ENCODE measurements at places on chromosomes 5 and 9. TPM values are rescaled to one million over a fixed set of nuclear protein-coding genes. Genes with fewer than 3 reads are reported as not detected.

DNA sequence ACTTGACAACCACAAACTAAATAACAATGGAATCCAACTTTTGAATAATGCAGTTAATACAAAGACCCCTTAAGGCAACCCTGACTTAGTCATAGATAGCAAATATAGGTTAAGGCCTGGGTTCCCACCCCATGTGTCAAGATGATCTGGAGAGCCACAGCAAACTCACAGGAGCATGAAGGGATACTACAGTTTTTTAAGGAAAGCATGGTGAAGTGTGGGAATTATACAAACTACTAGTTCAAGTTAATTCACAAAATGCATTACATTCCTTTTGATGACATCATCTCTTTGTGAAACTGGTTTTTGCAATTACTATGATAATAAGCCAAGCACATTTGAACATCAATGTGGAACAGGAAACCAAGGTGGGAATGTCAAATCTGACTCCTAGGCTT, 50.6 kb downstream of the LHFPL2 start:
- DNase-seq = no peak
- H3K4me1 ChIP-seq = peaks cover 29% of the 10 kb centered on the region
- H3K4me3 ChIP-seq = no peak overlapping the region

DNA sequence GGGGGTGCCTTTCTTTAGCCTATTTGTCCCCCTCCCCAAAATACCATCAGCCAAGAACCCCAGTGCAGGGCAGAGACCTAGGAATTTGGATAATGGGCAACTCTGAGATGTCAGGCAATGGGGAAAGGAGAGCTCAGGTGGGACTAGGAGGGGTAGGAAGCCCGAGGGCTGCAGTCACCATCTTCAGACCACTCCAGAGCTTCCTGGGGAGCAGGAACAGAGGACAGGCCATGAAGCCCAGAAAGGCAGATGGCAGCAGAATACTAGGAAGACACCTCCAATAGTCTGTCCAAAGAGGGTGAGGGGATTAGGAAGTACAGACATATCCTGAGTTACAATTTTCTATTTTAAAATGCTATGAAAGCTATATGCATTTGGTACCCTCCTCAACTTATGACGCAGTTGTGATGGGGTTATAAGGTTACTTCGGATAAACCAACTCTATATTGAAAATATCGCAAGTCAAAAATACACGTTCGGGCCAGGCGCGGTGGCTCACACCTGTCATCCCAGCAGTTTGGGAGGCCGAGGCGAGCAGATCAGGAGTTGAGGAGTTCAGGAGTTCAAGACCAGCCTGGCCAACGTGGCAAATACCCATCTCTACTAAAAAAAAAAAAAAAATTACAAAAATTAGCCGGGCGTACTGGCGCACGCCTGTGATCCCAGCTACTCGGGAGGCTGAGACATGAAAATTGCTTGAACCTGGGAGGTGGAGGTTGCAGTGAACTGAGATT, 34.6 kb upstream of the IL17B start:
- no peak for DNase-seq
- H3K36me3 ChIP-seq = no peaks in the 10 kb centered on the region
- no peaks in the 10 kb centered on the region for H3K27me3 ChIP-seq
- H3K4me3 ChIP-seq = no peak overlapping the region

GRCh38 chr5:92580814-92581213, 1000.2 kb downstream of the NR2F1-AS1 start:
- H3K27me3 ChIP-seq = no peaks in the 10 kb centered on the region
- no peak for DNase-seq

Gene FAM153A
- not detected for total RNA-seq

Gene FAM151B
- not detected for total RNA-seq

DNA sequence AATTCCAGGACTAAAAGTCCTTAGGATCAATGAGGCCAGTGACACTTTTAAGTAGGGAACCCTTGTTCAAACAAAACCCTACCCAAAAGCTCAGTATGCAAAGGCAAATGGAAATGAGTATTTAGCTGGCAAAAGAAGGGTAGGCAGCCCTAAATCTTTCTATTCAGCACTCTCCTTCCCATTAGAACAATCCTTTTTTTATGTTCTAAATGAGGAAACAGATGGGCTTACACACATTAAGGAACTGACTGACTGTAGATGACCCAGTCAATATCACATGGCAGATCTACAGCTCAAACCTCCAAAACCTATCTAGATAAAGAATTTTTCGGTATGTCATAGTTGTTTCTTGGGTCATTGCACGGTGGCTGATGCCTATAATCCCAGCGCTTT, 7.2 kb downstream of the CSNK1A1 start:
- peaks cover 17% of the 10 kb centered on the region for H3K36me3 ChIP-seq
- no peaks in the 10 kb centered on the region for H3K27me3 ChIP-seq
- H3K4me3 ChIP-seq = no peak overlapping the region
- DNase-seq = no peak
- H3K27ac ChIP-seq = no peak overlapping the region

GRCh38 chr5:1448511-1449011, 3.3 kb upstream of the SLC6A3 start:
- no peak overlapping the region for H3K27ac ChIP-seq
- H3K27me3 ChIP-seq = peaks cover 46% of the 10 kb centered on the region
- H3K4me1 ChIP-seq = no peaks in the 10 kb centered on the region
- DNase-seq = no peak
- H3K36me3 ChIP-seq = no peaks in the 10 kb centered on the region

- no peaks in the 10 kb centered on the region for H3K27me3 ChIP-seq
- no peak for DNase-seq
- no peaks in the 10 kb centered on the region for H3K36me3 ChIP-seq
- H3K4me1 ChIP-seq = no peaks in the 10 kb centered on the region
Observed at GRCh38 chr5:89346573-89346972, 463.6 kb upstream of the MEF2C start.

DNA sequence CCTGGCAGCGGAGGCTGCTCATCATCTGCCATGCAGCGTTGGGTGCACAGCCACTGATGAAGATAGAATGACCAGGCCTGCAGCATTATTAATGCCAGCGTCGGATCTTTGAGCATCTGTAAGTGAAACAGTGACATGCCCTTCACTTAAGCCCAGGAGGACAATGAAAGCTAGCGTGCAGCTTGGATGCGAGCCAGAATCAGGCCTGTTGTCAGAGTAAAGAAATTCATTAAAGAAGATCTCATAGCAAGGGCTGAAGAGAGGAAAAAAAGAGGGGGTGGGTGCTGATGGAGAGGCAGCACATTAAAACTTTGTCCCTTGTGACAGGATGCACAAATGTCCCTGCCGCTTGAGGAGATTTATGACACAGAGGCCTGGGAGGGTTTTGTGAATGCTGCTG, 186.1 kb upstream of the MAST4 start:
- H3K27ac ChIP-seq = no peak overlapping the region
- no peaks in the 10 kb centered on the region for H3K4me1 ChIP-seq
- H3K4me3 ChIP-seq = no peak overlapping the region
- no peak for DNase-seq
- no peaks in the 10 kb centered on the region for H3K27me3 ChIP-seq

Gene ACSL6
- 3.6 TPM for total RNA-seq

GRCh38 chr5:44869928-44870327, 61.2 kb downstream of the MRPS30 start:
- no peaks in the 10 kb centered on the region for H3K36me3 ChIP-seq
- no peaks in the 10 kb centered on the region for H3K27me3 ChIP-seq
- H3K4me3 ChIP-seq = no peak overlapping the region
- no peaks in the 10 kb centered on the region for H3K4me1 ChIP-seq
- H3K27ac ChIP-seq = no peak overlapping the region
- DNase-seq = no peak

- H3K4me3 ChIP-seq = no peak overlapping the region
- no peaks in the 10 kb centered on the region for H3K27me3 ChIP-seq
- H3K4me1 ChIP-seq = no peaks in the 10 kb centered on the region
- H3K36me3 ChIP-seq = no peaks in the 10 kb centered on the region
- DNase-seq = no peak
- no peak overlapping the region for H3K27ac ChIP-seq
Observed at GRCh38 chr9:124182741-124183140, 75.0 kb upstream of the NEK6 start.

DNA sequence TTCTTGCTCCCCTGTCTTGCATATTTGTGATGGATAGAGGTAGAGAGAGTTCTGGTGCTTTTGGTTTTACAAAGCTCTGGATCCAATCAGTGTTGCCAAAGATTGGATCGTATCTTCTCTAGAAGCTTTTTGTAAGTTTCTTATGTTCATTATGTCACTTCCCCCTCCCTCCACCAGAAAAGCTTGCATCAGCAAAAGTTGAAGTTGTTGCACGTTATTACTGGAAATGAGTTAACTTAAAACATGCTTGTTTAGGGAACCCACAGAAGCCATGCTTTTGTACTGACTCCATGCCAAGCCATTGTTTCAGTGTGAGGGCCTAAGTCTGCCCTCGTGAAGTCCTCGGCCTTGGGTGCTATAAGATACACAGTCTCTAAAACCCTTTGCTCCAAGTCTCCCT, 186.5 kb downstream of the ERCC6L2 start:
- H3K4me1 ChIP-seq = peaks cover 6% of the 10 kb centered on the region
- no peak overlapping the region for H3K4me3 ChIP-seq
- no peaks in the 10 kb centered on the region for H3K27me3 ChIP-seq

Gene IARS1
- total RNA-seq = 279 TPM

Gene ROPN1L
- not detected for total RNA-seq

Gene CEP120
- total RNA-seq = 13.9 TPM

- DNase-seq = no peak
- no peak overlapping the region for H3K4me3 ChIP-seq
- H3K27me3 ChIP-seq = no peaks in the 10 kb centered on the region
- peaks cover 10% of the 10 kb centered on the region for H3K4me1 ChIP-seq
- H3K27ac ChIP-seq = no peak overlapping the region
- no peaks in the 10 kb centered on the region for H3K36me3 ChIP-seq
Observed at GRCh38 chr5:122400341-122400740, 88.3 kb downstream of the SNCAIP start.

GRCh38 chr5:110115503-110115902, 425.8 kb downstream of the MAN2A1 start:
- no peaks in the 10 kb centered on the region for H3K27me3 ChIP-seq
- DNase-seq = no peak
- H3K4me1 ChIP-seq = no peaks in the 10 kb centered on the region
- no peak overlapping the region for H3K4me3 ChIP-seq

- no peaks in the 10 kb centered on the region for H3K4me1 ChIP-seq
- DNase-seq = no peak
- H3K36me3 ChIP-seq = no peaks in the 10 kb centered on the region
- H3K27me3 ChIP-seq = no peaks in the 10 kb centered on the region
- no peak overlapping the region for H3K27ac ChIP-seq
Observed at GRCh38 chr9:94785215-94786169, 59.0 kb downstream of the AOPEP start.

Gene INIP
- 26.7 TPM for total RNA-seq

DNA sequence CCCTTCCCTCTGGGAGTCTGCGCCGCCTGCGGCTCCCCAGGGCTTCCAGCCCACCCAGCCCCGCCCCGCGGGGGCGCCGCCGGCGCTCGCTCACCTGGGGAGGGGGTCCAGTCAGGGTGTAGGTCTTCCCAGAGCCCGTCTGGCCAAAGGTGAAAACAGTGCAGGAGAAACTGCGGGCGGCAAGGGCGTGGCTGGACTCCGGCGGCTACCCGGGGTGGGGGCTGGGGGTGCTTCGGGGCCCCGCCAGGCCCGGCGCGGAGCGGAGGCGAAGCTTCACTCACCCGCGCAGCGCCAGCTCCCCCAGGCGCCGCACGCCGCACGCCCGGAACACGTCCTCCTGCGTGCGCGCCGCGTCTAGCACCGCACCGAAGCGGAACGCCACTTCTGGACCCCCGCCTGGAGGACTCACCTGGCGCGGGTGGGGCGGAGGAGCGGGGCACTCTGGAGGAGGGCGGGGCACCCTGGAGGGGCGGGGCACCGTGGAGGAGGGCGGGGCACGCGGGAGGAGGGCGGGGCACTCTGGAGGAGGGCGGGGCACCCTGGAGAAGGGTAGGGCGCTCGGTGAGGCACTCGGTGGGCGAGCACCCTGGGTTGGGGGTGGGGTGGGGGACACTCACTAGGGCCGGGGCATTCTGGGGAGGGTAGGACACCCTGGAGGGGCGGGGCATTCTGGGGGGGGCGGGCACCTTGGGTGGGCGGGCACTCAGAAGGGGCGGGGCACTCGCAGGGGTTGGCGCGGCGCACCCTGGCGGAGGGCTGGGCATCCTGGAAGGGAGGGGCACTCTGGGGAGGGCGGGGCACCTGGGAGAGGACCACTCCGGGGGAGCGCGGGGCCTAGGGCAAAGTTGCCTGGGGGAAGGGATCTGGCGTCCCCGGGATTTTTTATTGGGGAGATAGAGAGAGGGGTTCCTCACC, 814 bp downstream of the KIF12 start:
- H3K27me3 ChIP-seq = peaks cover 32% of the 10 kb centered on the region
- H3K4me3 ChIP-seq = peak overlapping the region; percentile 69
- peak; percentile 94 for DNase-seq
- no peak overlapping the region for H3K27ac ChIP-seq
- no peaks in the 10 kb centered on the region for H3K36me3 ChIP-seq

Gene C5orf58
- total RNA-seq = not detected

- no peaks in the 10 kb centered on the region for H3K4me1 ChIP-seq
- no peaks in the 10 kb centered on the region for H3K36me3 ChIP-seq
- H3K27ac ChIP-seq = no peak overlapping the region
Observed at GRCh38 chr5:59099270-59099994, 516.6 kb downstream of the RAB3C start.
